CD4-positive, alpha-beta T cell treated with Interleukin-12 subunit alpha and Interleukin-12 subunit beta, for 1 hour (primary cell): ENCODE measurements at places on chromosomes 16 and 17.

DNA sequence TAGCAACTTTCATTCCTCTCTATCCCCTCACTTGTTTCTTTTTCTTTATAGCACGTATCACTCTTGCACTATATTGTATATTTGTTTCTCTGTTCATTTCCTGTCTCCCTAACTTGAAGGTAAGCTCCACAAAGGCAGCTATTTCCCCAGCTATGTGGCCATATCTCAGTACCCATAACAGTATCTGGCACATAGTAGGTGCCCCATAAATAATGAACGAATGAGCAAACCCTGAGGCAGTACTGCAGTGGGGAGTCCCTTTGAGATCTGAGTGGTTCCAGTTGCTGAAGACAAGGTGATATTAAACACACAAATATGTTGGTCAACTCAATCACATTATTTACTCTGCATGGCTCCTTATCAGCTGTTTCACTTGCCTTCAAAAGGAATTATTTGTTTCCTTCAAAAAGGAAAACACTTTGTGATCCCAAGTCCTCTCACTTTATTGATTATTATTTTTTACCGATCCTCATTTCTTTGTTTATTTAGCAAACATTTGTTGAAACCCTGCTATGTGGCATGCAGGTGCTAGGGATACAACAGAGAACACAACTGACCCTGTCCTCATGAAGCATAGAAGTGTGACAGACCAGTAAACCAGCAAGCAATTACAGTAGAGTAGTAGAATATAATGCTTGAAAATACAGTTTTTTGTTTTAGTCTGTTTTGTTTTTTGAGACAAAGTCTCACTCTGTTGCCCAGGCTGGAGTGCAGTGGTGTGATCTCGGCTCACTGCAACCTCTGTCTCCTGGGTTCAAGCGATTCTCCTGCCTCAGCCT is 5.7 kb upstream of the ADAP2 start:
- no peak for DNase-seq

DNA sequence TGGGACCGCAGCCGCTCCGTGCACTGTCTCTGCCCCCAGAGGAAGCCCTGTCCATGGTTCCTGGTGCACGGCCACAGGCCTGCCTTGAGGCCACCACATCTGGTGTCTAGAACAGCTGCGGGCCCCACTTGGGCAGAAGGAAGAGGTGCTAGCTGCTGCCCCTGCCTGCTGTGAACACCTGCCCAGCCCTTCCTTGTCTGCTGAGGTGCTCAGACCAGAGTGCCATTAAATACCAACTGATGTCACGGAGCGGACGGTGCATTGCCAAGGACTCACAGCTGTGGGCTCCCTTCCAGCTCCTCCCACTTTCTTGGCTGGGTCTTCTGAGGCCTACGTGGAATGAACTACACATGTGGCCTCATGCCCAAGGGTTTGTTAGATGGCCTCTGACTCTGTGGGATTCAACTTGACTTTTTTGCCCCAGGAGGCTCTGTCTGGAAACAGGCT is 146.1 kb downstream of the RAB11FIP4 start:
- DNase-seq: no peak

- DNase-seq: no peak
Measured at GRCh38 chr17:76442341-76443338, 10.3 kb downstream of the UBE2O start.

GRCh38 chr17:64319531-64319930 is 56.5 kb upstream of the TEX2 start:
- DNase-seq: no peak

GRCh38 chr16:30375864-30376263 is 1.3 kb downstream of the MYL11 start:
- DNase-seq: no peak

DNA sequence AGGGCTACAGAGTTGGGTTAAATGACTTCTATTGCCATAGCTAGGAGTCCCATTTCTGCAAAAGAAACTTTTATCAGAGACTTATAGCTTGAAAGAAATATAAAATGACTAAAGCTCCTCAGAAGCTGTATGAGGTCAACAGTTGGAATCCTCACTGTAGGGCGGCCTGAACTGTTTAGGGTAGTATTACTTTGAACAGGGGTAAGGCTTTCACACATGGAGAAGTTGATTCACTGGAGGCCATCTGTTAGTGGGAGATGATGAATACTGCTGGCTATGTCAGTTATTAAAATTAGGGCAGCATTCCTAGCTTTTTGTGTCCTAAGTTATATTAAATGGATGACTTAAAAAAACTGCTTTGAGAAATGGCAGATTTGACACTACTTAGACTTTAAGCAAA is 6.0 kb downstream of the TTC19 start:
- no peak for DNase-seq

- no peak for DNase-seq
Measured at GRCh38 chr17:69141431-69142174, at the start of gene ABCA6. Gene ABCA6 (minus strand): TSS chr17:69141895. CDS start chr17:69140703, 1,192 bp downstream.

DNA sequence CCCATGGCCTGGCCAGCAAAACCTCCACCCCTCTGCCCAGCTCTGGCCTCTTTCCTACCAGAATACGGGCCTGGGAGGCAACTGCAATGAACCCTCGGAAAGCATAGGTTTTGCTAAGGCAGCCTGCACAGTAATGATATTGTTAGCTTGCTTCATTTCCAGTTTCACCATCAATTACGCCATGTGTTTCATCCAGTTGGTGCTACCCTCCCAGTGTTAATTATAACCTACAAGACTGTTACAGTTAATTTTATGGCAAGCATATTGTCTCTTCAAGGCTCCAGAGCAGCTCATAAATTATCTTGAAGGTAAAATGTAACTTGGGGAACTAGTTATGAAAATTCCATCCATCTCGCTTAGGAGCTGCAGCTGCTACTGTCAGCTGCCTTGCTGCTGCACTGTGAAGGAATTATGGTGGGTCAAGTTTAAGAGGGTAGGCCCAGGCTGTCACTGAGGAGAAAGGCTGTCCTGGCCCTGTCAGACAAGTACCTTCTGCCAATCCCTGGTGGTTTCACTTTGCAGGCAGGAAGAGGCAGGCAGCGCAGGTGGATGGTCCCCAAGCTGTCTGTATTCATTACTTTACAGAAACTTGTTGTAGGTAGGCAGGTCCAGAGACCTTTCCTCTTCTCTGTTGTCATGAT is 242.9 kb downstream of the FTO start:
- no peak for DNase-seq

- peak; percentile 60 for DNase-seq
Measured at GRCh38 chr17:36066365-36066985, 2.4 kb downstream of the CCL18 start.

GRCh38 chr17:43042025-43042628 is 17.1 kb downstream of the RND2 start:
- DNase-seq: no peak

DNA sequence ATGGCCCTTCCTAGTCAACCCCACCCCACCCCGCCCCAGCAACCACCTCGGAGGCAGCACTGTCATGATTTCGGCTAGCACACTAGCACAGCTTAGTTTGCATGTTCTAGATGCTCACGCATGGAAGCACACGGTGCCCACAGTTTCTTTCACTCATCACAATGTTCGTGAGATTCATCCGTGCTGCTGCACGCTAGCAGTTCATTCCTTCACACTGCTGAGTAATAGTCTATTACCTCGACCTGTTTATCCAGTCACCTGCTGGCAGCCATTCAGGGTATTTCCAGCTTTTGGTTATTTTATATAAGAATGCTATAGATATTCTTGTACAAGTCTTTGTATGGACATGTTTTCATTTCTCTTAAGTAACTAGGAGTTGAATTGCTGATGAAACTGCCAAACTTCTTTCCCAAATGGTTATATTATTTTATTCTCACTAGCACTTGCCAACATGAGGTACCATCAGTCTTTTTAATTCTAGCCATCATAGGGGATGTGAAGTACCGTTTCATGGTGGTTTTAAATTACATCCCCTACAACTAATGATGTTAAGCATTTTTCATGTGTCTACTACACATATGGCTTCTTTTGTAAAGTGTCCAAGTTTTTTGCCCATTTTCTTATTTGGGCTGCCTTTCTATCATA is 75.7 kb downstream of the CYTH1 start:
- DNase-seq: no peak

DNA sequence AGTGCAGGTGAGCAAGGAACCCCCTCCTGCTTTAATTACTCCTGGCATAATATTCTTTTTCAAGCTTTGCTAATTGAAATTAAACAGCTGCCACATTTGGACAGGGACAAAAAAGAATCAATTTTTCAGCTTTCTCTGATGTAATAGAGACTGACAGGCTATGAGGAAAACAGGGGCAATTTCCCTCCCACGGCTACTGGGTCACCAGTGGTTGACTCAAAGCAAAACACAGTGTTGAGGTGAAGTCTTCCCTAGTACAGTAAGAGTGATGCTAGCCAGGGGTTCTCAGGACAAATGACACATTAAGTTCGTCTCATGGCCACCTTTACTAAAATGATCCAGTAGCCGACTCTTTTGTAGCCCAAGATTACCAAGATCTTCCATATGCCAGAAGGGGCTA is 38.6 kb upstream of the PMFBP1 start:
- no peak for DNase-seq

DNA sequence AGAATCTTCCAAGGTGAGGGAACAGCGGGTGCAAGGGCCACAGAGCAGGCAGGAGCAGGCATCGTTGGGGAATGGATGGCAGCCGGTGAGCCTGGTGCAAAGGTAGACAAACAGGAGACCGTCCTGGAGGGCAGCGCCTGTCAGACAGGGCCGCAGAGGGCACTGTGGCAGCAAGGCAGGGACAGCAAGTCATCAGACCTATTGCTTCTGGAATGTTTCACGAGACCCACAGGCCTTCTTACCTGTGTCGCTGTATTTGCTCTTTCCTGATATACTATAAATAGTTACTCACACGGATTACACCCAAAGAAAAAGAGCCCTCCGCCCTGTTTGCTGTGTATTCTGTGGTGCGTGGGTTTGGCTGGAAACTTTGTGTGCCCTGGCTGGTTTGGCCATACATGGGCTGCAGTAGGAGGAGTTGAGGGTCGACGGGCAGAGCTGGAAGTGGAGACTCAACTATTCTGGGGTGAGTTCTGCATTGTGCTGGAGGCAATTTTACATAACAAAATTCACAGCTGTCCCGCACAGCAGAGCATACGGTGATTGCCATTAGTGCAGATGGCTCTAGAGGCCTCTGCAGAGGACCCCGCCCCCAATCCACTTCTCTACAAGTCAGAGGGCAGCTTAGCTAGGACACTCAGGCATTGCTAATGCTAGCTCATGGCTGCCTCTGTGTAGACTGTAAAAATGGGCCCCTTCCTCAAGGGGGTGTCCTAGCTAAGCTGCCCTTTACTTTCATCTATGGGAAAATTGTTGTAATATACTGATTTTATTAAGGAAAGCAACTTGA is 18.6 kb upstream of the POLR3E start:
- DNase-seq: no peak

GRCh38 chr16:47492428-47493377 is 31.6 kb downstream of the PHKB start:
- no peak for DNase-seq

- DNase-seq: no peak
Measured at GRCh38 chr17:28944343-28944742, 7.0 kb downstream of the PHF12 start.

GRCh38 chr17:31321481-31321880 is at the start of gene EVI2A:
Gene EVI2A (minus strand): TSS chr17:31321622. CDS start chr17:31319013, 2,609 bp downstream.
- peak; percentile 88 for DNase-seq

DNA sequence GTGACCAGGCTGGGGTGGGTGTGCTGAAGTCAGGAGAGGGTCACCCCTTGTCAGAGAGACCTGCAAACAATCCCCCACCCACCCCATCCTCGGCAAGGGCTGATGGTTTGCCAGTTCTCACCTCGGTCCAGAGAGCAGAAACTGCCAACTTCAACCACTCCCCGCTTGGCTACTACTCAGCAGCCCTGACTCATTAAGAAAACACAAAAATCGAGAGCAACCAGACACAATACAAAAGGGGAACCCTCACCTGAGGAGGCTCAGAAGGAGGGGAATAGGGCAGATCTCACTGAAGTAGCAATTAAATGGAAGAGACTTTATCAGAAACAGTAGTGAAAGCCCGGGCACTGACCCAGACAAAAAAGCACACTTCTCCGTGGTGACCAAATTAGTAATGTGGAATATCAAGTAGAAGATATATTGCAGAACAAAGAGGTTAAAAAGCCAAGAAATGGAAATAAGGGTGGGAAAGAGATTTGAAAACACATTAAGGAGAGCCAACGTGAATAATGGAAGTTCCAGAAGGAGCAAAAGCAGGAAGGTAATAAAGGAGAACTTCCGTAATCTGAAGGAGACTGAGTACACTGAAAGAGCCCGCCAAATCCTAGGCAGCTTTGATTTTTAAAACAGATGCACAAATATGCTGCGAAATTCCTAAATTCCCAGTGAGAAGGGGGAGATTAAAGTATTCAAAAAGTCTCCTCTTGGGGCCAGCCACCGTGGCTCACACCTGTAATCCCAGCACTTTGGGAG is 23.6 kb downstream of the CENPV start:
- no peak for DNase-seq

GRCh38 chr16:86072328-86073102 is 173.6 kb downstream of the IRF8 start:
- DNase-seq: peak; percentile 14

DNA sequence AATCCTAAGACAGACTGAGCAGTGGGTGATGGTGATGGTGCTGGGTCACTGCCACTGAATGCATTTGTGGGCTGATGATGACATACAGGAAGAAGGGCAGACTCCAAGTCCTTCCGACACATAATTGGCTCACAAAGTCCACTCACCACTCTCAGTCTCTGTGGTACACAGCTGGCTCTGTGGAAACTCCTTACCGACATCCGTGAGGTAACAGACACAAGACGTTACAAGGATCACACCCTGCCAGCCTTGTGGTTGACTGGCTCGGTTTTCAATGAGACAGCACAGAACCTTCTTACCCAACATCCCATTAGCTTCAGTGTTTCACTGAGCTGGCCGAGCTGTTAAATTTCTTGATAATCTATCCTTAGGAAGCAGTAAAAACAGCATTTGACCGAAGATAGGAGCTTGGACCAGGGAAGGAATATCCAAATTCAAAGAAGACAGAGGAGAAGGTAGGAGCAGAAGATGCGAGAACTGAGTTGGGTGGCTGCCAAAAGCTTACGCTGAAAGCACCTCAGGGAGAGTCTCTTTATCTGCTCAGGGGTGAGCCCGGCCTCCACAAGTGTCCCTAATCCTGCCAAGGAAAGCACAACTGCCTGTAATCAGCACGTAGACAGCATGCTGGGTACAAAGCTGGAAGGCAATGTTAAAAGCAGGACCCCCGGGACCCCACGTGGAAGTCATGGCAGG is 5.5 kb upstream of the MXRA7 start:
- peak; percentile 86 for DNase-seq

- no peak for DNase-seq
Measured at GRCh38 chr16:66874079-66874775, 6.1 kb upstream of the PDP2 start.

GRCh38 chr17:17805575-17805974 is 31.2 kb downstream of the SREBF1 start:
- no peak for DNase-seq

DNA sequence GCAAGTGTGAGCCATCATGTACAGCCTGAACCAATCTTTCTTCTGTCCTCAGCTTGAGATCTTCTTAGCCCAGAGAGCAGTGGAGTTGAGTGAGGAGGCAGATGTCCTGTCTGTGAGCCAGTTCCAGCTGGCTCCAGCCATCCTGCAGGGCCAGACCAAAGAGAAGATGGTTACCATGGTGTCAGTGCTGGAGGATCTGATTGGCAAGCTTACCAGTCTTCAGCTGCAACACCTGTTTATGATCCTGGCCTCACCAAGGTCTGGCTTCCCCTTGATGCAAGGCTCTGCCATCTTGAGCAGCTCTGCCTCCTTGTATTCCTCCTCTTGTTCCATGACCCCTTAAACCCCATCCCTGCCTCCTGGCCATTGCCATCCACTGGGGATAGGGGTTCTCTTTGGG is 9.6 kb downstream of the CDK5RAP3 start:
- no peak for DNase-seq
